ENCODE measurements at places on chromosomes 13 and 19. TPM values are rescaled to one million over a fixed set of nuclear protein-coding genes. Genes with fewer than 3 reads are reported as not detected.

Gene CLIP3
- 0.58 TPM for total RNA-seq

Gene GFY
- total RNA-seq, result not detected

Gene ZNF8
- total RNA-seq, result 3.3 TPM

Gene LGI4
- total RNA-seq, result 0.14 TPM

Gene NPAS1
- total RNA-seq, result 0.14 TPM

Gene ZNF556
- total RNA-seq, result not detected

Gene OR7C1
- not detected for total RNA-seq

Gene ZNF541
- total RNA-seq, result 0.11 TPM
